Sigmoid colon (tissue), 7 donors: ENCODE measurements at places on chromosomes 1 and 21.

DNA sequence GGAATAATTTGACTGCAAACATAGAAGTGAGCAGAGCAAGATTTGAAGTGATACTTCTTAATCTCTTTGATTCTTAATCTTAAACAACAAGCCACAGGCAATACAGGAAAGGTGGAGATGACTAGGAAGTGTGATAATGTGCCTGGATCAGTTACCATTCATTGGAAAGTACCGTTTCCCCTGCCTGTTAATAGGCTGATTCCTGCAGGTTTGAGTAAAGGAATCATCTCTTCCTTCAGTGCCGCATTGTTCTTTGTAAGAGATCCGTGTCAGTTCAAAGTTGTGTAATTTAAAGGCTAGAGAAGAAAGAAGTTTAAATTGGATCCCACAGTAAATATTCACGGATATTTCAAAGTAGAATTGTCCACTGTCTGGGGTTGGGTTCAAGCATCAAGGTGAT, 43.5 kb upstream of the BCL10 start:
- DNase-seq: no peak

GRCh38 chr1:189289346-189289745, 1188.3 kb downstream of the BRINP3 start:
- DNase-seq: no peak

DNA sequence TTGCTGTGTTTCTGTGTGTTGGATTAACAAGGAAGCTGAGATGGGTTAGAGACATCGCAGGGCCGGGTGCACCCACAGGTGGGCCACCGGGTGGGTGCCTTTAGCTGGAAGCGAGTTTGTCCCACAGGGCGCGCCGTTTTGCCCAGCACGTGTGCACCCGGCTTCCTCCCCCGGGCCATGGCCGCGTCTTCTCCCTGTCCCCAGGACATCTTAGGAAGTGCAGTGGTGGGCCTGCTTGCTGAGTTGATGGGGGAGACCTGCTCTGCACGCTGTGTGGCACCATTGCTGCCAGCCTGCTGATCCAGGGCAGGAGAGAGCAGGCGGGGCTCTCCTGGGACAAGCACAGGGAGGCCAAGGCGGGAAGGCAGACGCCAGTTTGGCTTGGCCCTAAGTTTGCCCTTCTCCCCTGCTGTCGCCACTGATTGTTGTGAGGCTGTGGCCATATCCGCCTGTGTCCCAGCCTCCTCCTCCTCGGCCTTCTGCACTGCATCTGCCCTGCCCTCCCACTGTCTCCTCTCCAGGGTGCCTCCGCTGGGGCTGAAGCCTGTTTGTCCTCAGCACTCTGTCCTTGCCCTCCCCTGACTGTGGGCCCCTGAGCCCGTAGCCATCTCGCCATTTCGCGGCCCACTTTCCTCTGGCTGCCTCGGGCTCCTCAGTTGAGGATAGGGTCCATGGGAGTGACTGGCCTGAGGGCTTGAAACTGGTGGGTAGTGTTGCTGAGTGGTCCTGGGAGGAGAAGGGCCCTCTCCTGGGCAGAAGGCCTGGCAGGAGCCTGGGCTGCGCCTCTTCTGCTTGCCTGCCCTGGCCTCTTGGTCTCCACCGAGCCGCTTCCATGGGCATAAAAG, 47.6 kb downstream of the PKNOX1 start:
- no peak for DNase-seq

DNA sequence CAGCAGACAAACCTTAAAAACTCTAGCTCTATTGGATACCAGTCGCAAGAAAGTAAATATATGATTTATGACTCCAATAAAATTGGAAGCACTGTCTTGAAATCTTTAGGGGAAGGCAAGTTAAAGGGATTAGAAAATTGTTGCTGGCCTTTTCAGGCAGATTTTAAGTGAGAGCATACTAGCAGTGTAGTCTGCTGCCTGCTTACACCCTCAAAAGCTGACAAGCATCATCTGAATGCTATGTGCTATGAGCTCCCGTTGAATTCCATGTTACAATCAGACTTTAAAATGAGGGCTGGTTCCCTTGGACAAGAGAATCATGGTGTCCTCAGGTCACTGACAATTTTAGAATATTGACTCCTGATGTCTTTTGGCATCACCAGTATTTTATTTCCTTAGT, 271.1 kb upstream of the C1orf105 start:
- no peak for DNase-seq

GRCh38 chr1:205571747-205572146, 60.1 kb downstream of the ELK4 start:
- DNase-seq: peak; percentile 26

DNA sequence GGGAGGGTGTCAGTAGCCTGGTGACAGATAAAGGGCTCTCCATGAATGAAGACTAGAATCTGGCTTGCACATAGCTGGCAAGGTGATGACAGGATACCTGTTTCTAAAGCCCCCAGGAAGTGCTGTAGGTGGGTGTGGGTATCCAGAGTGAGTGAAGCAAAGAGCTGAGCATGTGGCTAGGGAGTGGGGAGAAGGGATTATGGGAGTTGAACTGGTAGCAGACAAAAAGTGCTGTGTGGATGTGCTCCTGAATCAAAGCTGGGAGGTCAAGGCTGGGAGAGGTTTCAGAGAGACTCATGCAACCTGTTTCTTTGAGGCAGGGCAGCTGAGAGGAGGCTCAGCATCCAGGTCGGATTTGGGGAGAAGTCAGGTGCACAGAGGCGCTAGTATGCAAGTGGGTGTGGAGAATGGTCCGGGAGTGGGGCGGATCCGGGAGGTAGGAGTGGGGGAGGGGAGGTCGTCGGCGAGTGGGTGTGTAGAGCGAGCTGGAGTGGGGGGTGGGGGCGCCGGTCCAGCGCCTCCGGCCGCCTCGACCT, 600 bp downstream of the ASTN1 start:
- DNase-seq: no peak

DNA sequence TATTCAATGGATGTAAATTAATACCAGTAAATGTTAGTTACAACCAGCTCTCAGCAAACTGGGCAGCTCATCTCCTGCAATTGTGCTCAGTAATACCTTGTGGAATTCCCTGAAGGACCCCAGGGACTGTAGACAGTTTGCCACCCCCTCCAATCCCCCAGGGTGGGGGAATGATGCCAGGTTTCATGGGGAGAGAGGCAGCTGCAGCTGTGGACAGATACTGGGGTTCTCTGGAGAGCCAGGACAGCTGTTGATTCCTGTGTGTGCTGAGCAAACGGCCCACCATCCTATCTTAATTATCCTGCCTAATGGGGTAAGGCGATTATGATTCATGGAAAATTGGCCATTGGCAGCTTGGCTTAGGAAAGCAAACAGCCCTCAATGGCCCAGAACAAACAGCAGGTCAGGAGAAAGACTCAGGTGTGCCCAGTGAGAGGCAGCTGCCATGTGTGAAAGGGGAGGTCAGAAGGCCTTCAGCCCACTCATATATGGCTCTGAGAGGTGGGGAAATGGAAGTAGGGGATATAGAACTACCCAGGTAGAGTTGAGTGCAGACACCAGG, 148.9 kb upstream of the CTTNBP2NL start:
- DNase-seq: no peak
